Upper lobe of right lung (tissue), 1 donor: ENCODE measurements at places on chromosomes 1 and 21.

DNA sequence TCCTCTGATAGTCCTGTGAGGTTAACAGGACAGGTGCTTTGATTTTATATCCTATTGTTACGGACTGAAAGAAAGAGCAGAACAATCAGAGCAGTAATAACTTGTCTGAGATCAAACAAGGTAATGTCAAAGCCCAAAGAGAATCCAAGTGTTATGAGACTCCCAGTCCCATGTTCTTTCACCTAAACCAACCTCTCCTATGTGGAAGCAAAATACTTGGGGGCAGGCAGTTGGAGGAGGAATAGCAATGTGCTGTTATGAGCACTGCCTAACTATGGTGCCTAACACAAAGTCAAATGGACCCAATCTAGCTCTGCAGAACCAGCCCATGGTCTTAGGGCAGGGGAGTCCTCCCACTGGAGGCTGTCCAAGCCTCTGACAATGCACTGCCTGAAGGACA, 28.1 kb downstream of the ACBD3 start:
- no peak for DNase-seq

DNA sequence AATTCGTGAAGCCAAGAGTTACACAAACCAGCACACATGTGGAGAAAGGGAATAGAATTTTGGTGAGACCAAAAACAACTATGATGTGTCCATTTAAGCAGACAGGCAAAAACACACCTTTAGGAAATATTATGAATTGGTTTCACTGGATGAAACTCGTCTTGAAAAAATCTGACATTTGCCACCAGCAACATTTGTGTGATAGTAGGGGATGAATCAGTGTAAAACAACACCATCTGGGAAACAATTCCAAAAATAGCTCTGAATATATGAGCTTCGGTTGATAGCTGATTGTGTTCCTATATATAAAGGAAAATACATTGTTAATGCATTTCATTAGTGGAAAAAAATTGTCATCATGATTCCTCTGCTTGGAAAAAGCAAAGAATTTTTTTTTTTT, 327.8 kb downstream of the PAPPA2 start:
- DNase-seq: no peak

GRCh38 chr1:90174246-90174645, 179.3 kb downstream of the ZNF326 start:
- no peak for DNase-seq

DNA sequence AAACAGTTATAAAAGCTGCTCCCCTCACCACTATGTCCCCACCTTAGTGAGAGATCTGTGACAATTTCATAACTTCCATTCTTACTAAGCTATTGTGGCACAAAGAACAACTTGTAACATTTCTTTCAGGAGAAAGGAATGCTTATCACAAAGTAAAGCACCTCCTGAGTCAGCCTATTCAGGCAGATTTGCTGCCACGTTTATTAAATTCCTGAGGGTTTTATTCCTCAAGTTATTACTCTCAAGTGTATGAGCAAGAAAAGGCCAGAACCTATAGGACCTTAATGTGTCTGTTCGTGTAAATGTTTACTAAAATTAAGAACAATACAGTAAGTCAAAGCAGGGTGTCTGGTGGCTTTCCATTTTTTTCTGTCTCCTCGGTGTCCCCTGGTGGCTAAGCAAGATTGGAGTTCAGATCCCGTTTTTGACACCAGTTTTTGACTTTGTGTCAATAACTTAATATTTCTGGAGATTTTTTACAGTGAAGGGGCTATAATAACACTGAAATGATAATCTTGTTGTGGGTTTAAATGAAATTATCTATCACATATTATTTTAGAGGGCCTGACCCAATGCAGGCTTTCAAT, 1539.6 kb downstream of the BRINP3 start:
- DNase-seq: no peak

DNA sequence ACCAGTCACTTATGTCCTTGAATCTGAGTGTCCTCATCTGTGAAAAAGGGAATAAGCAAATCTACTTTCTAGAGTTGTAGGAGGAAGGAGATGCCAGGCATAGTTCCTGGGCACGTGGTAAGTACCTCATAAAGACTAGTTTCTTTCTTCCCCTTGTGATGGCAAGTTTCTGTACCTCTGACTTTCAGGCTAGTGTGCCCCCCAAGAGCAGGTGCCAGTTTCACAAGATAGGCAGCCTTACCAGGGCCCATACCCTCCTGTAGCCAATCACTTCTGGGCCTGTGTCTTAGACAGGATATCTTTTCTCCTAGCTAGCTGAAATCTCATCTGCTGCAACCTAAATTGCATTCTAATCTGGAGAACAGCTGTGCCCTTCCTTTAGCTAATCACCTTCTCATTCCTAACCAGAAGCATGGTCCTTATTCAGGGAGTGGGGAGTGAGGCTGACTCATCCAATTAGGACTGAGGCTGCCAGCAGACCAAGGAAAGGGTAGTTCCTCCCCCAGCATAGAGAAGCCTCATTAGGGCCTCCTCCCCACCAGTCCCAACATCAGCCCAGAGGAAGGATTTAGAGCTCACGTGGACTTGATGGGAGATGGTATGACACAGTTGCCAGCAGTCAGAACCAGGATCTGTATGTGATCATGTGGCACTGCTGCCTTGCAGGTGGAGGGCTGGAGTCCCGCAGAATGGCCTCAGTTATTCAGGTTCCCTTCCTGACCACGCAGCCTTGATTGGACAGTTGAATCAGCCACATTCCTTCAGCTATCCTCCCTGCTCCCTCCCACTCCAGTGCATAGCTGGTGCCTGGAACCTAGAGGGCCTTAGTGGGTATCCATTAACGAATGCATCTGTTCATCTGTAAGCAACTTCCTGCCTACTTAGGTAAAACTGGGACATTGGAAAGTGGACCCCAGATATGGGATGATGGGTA, 7.9 kb downstream of the KLHDC8A start:
- DNase-seq: peak; percentile 33

GRCh38 chr1:11977625-11978024, 2.6 kb upstream of the MFN2 start:
- DNase-seq: no peak

DNA sequence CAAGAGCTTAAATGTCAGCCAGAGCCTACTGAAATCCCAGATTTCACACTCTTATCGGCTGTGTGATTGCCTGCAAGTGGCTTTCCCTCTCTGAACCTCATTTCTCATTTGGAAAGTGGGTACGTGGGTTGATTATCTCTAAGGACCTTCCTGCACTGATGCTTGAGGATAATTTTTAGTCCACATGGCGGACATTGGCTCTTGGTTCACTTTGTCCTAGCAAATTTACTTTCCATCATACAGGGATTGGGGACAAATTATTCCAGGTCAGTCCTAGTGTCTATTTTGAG, 111.6 kb downstream of the ACTL8 start:
- no peak for DNase-seq

DNA sequence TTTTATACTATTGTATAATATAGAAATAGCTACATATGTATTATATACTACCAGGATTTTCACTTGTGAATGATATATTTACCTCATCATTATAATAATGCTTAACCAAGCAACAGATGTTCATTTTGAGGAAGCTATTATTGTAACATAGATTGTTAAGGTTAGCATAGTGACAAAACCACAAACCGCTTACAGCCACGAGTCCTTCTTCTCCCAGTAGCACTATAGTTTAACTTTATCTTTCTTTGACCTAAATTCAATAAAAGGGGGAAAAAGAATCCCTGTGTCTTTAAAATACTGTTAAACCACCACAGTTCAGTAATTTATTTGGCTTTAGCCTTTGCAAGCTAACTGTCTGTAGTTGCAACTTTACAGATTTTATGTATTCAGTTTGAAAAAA, 1039.4 kb upstream of the B3GALT2 start:
- DNase-seq: no peak

GRCh38 chr1:25090707-25091422, 141.4 kb downstream of the SYF2 start:
- no peak for DNase-seq

- no peak for DNase-seq
These were observed 13.7 kb downstream of the ZBTB17 start for GRCh38 chr1:15962176-15962575.

DNA sequence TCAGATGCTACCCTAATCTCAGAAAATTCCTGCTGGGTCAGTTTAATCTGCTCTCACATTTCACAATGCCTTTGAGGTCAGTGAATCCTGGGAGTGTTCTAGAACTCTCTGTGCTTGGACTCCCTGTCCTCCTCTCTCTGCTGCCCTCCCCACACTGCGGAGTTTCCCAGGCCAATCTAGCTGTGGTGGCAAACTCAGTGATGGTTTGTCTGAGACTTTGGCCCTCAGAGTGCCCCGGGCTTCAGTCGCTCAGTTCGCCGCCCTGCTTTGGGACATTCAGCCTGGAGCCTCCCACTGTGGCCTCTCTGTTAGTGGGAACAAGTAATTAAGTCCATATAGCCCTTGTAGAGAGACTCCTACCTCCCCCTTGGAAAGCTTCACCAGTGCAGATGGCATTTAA, 7.1 kb downstream of the C1orf226 start:
- no peak for DNase-seq

- DNase-seq: no peak
These were observed 5.4 kb upstream of the TOE1 start for GRCh38 chr1:45334308-45335245.

DNA sequence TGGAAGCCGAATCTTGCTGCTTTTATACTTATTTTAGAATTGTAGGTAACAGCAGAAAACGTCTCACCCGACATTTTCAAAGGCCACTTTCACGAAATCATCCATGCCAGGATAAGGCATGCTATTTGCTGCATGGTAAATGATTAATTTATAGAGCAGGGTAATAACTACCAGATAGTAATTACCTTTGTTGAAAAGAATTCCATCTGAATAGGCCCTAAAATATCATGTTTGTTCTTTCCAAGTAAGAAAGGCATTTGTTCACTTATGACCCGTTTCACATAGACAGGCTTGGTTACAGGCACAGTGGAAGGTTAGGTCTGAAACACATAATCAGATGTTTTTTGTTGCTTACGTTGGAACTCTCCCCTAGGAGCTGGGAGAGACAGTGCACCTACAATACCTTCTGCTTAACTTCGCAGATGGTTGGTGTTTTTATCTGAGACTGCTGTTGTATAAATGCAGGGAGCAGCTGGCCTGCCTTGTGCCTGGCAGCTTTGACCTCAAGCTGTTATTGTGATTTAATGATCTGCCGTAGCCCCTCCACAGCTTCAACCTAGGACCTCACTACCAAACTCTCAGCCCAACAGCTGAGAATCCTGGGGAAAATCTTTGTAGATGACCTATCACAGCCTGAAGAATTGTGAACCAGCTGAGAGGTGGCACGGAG, 1.6 kb downstream of the SLC44A3 start:
- no peak for DNase-seq

DNA sequence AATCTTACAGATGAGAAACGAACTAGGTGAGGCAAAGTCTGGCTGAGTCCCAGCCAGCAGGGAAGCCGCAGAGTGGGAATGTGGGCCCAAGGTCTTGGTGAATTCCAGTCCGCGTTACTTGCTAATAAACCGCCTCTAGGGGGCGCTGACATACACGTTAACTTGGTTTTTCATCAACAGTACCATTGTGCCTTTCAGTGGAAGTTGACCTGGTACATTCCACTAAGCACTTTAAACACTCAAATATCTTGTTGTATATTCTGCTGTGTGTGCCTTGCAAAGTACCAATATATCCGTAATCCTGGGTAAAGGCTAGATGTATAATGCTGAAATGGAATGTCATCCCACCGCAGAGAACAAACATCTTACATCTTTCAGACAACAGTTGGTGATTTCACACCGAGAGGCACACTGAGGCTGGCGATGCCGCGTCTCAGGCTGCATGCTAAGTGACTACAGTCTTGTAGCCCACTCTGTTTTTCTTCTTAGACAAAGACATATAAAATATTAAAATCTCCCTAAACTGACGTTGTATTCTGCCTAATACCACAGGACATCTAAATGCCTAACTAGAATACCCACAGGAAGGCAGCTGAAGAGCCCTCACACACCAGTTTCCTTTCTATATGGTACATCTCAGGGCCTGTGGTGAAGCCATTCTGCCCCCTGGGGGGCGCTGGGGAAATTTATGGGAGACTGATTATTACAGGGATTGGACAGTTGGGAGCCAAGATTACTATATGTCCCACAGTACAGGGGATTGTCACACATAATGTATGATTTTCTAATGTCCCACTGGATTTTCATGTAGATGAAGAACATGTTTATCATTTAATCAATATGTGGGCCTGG, 49.2 kb upstream of the C1orf198 start:
- peak; percentile 74 for DNase-seq

DNA sequence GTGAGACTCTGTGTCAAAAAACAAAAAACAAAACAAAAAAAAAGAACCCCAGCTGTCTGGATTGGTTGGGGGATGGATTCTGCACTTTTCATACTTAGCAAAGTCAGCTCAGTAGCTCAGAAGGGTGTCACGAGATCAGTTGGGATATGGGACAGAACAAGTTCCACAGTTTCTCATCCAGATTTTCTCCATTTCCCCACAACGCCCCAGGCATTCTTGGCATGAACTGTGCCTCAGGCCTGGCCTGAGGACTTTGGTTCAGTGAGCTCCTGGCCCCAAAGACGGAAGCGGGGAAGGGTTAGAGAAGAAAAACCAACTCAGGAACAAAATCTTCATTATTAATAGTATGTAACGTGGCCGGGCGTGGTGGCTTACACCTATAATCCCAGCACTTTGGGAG, 1.9 kb downstream of the AKR7A2 start:
- DNase-seq: no peak

DNA sequence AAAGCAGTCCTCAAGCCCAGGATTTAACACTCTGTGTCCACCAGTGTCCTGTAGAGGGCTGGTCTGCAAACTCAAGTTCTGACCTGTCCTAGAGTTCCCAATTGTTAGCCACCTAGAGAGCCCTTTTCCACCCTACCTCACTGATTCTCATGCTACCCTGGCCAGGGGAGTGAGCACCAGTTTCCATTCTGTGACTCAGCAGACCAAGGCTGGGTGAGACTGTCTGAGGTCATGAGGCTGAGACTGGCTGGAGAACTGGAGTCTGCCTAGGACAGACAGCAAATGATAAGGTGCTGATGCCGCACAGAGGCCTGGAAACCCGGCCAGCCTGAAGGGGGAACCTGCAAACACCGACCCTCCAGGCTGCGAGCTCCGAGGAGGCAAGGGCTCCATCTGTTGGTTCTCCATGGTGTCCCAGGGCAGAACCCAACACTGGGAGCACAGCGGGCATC, 13.7 kb downstream of the GLIS1 start:
- no peak for DNase-seq

DNA sequence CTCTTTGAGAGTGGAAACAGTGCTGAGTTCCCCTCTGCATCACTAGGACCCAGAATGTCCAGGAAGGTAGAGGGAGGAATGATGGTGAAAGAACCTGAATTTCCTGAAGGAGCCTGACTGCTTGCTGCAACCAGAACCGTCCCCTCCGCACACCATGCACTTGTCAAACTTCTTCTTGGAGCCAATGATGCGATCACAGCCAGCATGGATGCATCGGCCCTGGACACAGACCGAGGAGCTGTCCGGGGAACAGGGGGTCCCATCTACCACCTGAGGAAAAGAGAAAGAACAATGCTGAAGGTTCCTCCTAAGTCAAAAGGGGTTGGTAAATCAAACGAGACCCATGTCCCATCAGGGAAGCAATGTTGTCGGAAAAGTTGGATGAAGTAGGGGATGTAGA, 6.9 kb downstream of the ADAMTS4 start:
- DNase-seq: no peak

GRCh38 chr1:11046625-11047365, at the start of gene MASP2:
MASP2 (minus strand) TSS chr1:11047239; CDS start chr1:11047207, 32 bp downstream.
- DNase-seq: peak; percentile 57
